HS-27A (cell line): ENCODE measurements at places on chromosomes 13 and 19.

DNA sequence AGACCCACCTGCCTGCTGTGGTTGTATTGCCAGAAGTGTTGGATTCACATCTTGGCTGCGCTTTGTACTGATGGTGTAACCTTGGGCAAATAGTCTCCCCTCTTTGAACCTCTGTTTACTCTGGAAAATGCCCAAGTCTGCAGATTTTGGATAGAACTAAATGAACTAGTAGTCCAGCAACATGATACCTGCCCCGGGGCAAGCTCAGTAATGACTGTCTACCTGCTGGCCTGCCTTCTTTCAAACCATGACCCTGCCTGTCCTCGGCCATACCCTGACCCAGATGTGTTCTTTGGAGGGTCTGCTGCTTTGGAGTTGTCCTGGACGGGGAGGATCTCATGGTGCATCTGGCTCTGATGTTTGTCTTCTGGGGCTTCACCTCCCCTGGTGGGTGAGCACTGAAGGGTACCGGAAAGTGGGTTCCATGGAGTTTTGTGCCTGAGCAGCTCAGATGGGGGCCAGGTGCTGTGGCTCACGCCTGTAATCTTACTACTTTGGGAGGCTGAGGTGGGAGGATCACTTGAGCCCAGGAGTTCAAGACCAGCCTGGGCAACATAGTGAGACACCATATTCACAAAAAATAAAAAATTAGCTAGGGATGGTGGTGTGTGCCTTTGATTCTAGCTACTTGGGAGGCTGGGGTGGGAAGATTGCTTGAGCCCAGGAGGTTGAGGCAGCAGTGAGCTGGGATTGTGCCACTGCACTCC lies 59.5 kb downstream of the TNFRSF19 start:
- DNase-seq: no peak

GRCh38 chr19:19775891-19776205 lies 42.9 kb upstream of the ZNF14 start:
- DNase-seq: no peak

GRCh38 chr19:7540761-7541474 lies 5.4 kb downstream of the PNPLA6 start:
- no peak for DNase-seq

- DNase-seq: no peak
These were observed at the start of gene LYPD3 for GRCh38 chr19:43465468-43466120. LYPD3 (minus strand) TSS chr19:43465608; CDS start chr19:43465571, 37 bp downstream.

- DNase-seq: no peak
These were observed at the start of gene CBLC for GRCh38 chr19:44777715-44778347. CBLC (plus strand) TSS chr19:44777890; CDS start chr19:44777932, 42 bp downstream.

GRCh38 chr19:2711172-2711874 lies 8.8 kb upstream of the GNG7 start:
- DNase-seq: no peak

- no peak for DNase-seq
These were observed 6.0 kb downstream of the TEKTIP1 start for GRCh38 chr19:3544742-3545668.

- no peak for DNase-seq
These were observed 17.8 kb downstream of the ALOX5AP start for GRCh38 chr13:30753030-30753616.
